ENCODE measurements at places on chromosomes 3 and 15.

GRCh38 chr15:36778531-36778930 is 199.1 kb downstream of the CDIN1 start:
- DNase-seq: no peak

DNA sequence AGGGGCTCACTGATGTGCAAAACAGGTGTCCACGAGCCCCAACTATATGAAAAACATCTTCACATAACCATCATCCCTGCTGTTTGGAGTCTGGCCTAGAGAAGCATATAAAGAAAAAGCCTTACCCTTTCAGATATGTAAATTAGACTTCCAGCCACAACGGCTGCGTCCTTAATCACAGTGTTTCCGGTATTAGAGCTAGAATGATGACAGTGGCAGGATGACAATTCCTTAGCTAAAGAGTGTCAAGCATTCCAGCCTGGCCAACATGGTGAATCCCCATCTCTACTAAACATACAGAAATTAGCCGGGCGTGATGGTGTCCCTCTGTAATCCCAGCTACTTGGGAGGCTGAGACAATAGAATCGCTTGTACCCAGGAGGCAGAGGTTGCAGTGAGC is 19.5 kb upstream of the SAMD7 start:
- no peak for DNase-seq

- DNase-seq: no peak
These were observed 311.6 kb downstream of the CNTN6 start for GRCh38 chr3:1404270-1404962.

- DNase-seq: no peak
These were observed 7.5 kb downstream of the HEXA start for GRCh38 chr15:72368325-72368724.

- no peak for DNase-seq
These were observed 748.8 kb upstream of the CCDC54 start for GRCh38 chr3:106628407-106628806.

DNA sequence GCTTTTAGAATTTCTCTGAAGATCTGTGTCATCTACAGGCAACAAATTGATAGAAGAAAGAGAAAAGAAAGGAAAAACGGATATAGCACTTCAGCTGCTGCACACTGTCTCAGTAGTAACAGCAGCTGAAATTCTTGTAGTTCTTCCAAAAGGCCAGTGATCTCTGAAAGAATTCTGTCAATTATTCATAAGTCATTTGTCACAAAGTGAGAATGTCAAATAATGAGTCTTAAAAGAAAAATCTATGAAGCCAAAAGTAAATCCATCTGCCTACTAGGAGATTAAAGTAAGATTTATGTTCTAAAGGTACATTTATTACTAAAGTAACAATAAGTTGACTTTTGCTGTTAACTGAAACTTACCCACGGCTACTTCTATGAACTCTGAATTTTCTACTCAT is 24.6 kb downstream of the IFT80 start:
- no peak for DNase-seq

- DNase-seq: no peak
These were observed 333.6 kb upstream of the C2CD4B start for GRCh38 chr15:62498712-62499111.

GRCh38 chr3:58388550-58389091 is 45.0 kb downstream of the PDHB start:
- no peak for DNase-seq

- no peak for DNase-seq
These were observed 28.5 kb upstream of the SLC7A14 start for GRCh38 chr3:170614214-170614966.

GRCh38 chr15:75199357-75199940 is 2.2 kb upstream of the C15orf39 start:
- no peak for DNase-seq

- DNase-seq: no peak
These were observed 95.1 kb downstream of the DHX36 start for GRCh38 chr3:154229217-154229590.

- DNase-seq: no peak
These were observed 139.4 kb downstream of the NECTIN3 start for GRCh38 chr3:111210866-111211564.

- no peak for DNase-seq
These were observed 61.7 kb upstream of the PTX3 start for GRCh38 chr3:157374933-157375332.

- no peak for DNase-seq
These were observed 317.6 kb downstream of the CHL1 start for GRCh38 chr3:514192-514591.

DNA sequence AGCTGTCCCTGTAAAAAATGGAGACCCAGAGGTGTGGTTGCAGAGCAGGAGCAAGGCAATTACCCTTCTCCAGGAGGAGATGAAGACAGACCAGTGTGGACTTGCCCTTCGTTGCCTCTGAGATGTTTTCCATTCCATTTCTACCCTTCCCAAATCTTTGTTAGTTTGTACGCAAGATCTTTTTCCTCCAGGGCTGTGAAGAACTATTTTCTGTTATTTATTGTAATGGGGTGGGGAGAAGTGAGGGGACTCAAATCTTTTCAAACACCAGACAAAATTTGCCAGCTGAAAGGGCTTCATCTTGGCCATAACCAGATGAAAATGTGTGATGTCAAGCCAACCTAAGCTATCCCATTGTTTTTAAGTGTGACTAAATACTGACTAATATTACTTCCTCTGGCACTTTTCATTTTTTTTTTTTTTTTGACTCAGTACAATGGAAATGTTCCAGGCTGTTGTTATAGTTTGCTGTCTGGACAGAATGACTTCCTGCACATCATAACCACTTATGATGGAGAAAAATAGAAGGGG is 271.3 kb upstream of the TPRG1 start:
- no peak for DNase-seq

- DNase-seq: no peak
These were observed 56.9 kb upstream of the FLNB start for GRCh38 chr3:57951066-57951882.

DNA sequence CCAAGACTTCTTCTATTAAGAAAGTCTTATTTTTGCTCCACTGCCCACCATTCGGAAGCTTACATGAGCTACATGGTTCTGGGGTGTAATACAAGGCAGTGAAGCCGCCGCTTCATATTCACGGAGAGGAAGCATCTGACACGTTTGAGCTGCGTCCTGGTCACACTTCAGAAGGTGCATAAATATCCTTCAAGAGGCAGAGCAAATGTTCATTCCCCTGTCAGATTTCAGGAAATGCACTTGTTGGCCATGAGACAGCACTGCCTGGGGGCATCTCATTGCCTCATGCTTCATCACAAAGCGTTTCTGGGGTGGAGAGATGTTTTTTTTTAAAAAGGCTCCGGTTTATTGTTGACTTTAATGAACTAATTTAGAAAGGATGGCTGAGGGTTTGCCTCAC is 119.9 kb downstream of the CADPS start:
- no peak for DNase-seq

- DNase-seq: no peak
These were observed 141.2 kb downstream of the GMNC start for GRCh38 chr3:190721330-190721729.

GRCh38 chr3:152258448-152259393 is 10.0 kb upstream of the MBNL1 start:
- no peak for DNase-seq

DNA sequence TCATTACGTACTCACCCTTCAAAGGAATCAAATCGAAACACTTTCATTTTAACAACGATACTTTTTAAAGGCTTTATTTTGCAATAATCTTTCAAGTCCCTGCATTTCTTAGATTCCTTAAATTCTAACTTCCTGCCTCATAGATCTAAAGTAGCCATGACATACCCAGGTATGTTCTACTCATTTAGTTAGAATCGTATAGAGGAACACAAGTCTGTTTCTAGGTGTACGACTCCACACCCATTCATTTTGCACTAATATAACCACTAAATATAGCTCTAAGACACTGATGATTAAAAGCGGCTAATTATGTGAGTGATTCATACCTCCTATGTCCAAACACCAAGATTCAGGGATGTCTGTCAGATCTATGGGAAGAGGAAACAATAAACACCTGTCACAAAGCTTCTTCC is 1.3 kb downstream of the ATP13A3 start:
- DNase-seq: no peak

DNA sequence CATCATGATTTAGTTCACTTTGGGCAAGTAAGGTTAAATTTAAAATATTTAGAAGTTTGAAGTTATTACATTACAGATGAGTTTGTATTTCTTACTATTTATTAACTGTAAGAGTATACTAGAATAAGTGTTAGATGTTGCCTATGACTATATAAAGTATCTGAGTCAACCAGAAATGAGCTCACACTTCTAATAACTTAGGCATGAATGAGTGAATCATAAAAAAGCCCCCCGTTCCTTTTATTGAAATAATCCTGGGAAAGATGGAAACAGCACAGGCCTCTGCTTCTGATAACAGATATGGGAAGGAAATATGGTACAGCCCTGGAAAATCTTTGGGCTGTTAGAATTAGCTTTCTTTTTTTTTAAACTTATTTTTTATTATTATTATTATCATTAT is 66.6 kb upstream of the TGFBR2 start:
- DNase-seq: no peak
